Erythroblast (primary cell): ENCODE measurements at places on chromosomes 11 and 22.

GRCh38 chr11:129323896-129324502 lies 51.6 kb upstream of the BARX2 start:
- no peak for DNase-seq

GRCh38 chr11:45275828-45276227 lies 10.3 kb downstream of the SYT13 start:
- DNase-seq, result no peak

- no peak for DNase-seq
These were observed 17.8 kb upstream of the NAV2 start for GRCh38 chr11:19694796-19695345.

- DNase-seq, result no peak
These were observed 137.4 kb upstream of the LARGE1 start for GRCh38 chr22:34057726-34058125.

DNA sequence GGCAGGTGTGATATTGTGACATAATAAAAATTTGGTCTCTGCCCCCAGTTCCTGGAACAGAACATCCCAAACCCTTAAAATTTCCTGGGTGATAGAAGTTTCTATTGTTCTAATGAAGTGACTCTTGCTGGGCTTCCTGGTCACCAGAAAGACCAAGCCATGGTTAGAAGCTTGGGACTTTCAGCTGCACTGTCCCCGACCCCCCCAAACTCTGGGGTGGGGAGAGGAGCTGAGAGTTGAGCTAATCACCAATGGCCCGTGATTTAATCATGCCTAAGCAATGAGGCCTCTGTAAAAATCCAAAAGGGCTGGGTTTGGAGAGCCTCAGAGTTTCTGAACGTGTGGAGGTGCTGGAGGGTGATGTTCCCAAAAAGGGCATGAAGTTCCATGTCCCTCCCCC lies 54.8 kb upstream of the FTH1 start:
- DNase-seq, result no peak

DNA sequence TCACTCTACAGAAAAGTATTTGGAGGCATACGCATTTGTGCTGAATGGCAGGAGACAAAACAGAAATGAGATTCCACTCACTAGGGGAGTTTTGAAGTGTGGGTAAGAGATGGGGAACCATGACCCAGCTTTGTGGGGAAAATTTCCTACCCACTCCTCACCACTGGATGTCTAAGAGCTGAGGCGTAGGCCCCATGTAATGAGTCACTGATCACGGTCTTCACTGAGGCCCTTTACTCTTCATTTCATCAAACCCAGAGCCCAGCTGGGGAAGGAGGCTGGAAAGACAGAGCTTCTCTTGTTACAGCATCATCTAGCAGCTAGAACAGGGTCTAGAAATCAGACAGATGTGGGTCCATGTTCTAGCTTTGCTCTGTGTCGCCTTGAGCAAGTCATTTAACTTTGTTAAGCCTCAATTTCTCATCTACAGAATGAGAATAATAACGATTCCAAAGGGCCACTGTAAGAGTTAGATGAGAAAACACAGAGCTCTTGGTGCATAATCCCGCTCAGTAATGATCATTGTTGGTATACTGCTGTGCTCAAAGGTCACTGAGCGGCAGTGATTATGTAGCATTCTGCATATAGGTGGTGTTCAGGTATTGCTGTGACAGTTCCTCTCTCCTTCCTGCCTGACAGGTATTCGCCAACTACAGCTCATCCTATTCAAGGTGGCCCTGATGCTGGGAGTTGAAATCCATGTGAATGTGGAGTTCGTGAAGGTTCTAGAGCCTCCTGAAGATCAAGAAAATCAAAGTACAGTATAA lies 97.2 kb downstream of the MICAL2 start:
- DNase-seq, result no peak

DNA sequence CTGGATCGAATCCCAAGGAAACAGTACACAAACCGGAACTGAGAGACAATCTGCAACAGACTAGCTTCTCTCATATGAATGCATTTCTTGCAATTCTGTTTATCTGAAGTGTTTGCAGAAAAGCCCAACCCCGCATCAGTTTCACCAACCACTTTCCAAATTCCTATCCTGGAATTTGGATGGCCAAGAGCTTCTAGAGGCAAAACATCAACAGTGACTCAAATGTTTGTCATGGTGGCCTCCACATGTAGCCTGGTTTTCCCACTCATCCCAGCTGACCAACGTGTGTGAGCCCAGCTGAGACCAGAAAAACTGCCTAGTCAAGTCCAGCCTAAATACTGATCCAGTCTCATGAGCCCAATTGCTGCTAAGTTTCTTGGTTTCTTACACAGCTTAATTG lies 8.3 kb upstream of the MIEF1 start:
- DNase-seq, result no peak

GRCh38 chr11:94017446-94017845 lies 3.7 kb upstream of the HEPHL1 start:
- DNase-seq, result no peak

GRCh38 chr11:65213322-65214211 lies 31.8 kb downstream of the CAPN1 start:
- no peak for DNase-seq

DNA sequence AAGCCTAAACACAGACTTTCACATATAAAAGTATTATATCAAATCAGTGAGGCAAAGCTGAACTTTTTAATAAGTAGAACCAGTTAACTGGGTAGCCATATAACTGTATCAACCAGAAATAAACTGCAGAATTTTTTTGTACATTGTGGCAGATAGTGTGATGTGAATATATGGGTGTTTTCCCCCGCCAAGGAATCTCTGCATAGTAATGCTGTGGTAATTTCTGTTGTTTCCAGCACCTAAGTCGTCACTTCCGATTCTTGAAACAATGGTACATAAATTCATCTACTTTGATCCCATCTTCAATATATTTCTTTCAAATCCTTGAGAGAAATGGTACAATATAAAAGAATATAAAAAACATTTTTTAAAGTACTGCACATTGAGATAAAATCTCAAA lies 39.6 kb downstream of the NARS2 start:
- no peak for DNase-seq

DNA sequence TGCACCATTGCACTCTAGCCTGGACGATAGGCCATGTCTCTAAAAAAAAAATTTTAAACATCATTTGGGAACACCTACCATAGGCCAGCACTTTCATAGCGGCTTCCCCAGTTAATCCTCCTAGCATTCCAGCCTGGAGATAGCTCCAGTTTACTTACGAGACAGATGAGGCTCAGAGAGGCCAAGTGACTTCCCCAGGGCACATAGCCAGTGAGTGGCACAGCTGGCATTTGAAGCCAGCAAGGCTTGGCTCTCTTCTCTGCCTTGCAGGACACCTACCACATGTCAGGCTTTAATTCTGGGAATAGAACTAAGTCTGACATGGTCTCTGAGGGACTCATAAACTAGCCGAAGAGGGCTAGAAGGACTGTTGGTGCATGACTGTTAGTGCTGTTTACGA lies 4.9 kb upstream of the TAGLN start:
- DNase-seq, result no peak

GRCh38 chr11:71937826-71938225 lies 9.0 kb downstream of the RNF121 start:
- DNase-seq, result no peak

DNA sequence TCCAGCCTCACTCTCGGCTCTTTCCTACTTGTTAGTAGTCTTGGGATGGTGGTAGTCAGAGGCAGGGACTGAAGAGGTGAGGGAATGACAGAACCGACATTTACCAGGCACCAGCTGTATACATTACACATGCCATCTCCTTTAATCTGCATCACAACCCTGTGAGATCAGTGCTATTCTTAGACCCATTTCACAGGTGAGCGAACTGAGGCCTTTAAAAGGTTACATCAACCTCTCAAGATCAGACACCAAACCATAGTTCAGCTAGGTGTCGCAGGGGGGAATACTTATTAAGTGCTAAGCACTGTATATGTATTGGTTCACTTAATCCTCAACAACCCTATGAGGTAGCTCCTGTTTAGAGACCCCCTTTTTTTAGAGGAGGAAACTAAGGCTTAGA lies 5.6 kb downstream of the PLA2G3 start:
- DNase-seq, result no peak

DNA sequence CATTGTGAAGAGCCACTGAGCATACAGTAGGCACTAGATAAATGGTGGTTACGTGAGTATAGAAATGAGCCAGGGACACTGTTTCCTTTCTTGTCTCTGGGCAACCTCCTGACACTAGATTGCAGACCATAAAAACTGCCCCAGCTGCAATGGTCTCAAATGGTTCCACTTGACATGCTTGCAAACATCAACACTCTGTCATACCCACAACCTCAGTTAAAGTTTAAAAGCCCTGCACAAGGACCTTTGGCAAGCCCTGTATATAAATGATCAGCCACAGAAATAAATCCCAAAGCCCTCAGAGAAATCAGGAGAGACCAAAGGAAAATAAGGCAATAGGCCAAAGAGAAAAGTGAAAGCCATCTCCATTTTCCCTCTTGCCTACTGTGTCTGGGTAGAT lies 20.7 kb downstream of the PLEKHA7 start:
- DNase-seq, result no peak

DNA sequence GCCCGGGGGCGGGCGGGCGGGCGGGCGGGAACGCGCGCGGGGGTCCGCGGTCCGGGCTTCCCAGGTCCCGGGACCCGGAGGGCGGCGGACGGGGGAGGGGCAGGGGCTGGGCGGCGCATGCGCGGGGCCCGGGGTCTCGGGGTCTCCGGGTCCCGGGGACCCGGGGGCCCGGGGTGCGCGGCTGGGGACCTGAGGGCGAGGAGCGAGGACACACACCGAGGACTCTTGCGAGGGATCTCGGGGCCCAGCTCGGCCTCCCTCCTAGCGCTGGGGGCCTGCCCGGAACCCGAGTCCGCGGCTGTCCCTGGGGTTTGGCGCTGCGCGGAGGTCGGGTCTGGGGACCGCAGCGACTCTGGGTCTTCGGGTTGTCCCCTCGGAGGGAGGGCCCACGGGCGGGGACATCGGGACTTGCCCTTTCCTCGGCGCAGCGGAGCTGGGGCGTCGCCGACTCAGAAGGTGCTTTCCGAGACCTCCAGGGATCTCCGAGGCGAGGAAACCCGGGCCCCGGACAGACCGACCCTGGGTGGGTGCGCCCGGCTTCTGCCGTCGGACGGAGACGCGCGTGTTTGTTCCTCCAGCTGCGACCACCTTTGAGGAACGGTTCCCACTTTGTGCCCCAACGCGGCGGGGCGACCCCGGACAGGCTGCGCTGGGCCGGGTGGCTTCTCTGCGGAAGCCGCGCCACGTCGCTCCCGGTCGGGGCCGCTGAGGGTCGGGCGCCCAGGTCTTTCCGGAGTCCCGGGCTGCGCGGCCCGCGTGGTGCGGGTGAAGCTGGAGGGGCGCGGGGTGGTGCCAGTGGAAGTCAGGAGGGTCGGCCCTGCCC lies 540 bp downstream of the PPARA start:
- peak; percentile 69 for DNase-seq

GRCh38 chr11:33410086-33410765 lies 153.0 kb downstream of the HIPK3 start:
- DNase-seq, result no peak

- peak; percentile 34 for DNase-seq
These were observed 1.7 kb upstream of the SLC43A3 start for GRCh38 chr11:57428643-57429042.

DNA sequence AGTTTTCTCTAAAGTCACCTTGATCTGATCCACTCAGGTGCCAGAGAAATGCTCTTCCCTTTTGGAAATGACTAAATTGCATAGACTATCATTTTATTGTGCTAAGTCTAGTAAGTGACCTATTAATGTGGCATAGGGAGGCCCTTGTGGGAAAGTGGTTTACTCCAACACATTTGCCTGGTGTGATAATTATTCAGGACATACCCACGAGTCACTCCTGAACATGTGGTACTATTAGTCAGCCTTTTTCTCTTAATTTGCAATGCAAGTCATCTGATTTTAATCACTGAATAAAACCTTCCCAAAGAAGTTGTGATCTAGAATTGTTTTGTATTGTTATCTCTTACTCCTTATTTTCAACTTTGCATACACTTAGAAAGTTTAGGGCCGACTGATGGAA lies 148.7 kb downstream of the OR4C45 start:
- DNase-seq, result no peak

- DNase-seq, result peak; percentile 80
These were observed 12.8 kb upstream of the CLPB start for GRCh38 chr11:72446929-72447769.

GRCh38 chr22:17121233-17122195 lies at the start of gene TMEM121B:
Gene TMEM121B (minus strand): TSS chr22:17121360. CDS start chr22:17121127, 233 bp downstream.
- no peak for DNase-seq

DNA sequence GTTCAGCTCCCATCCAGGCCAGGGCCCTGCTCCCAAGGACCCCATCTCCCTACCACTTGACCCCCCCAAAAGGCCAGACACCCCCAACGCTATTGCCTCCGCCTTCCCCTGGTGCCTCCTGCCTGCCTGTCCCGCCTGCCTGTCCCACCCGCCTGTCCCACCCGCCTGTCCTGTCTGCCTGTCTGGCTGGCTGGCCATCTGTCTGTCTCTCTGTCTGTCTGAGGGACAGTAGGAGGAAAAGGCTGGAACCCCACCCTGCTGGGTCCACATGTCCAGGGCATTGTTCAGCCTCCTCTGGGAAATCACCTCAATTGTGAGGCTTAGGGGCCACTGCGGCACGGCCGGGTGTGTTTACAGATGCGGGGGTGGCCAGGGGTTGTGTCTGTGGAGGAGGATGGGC lies 25.3 kb upstream of the CBX7 start:
- no peak for DNase-seq

GRCh38 chr22:27574002-27574366 lies 227.6 kb downstream of the MN1 start:
- DNase-seq, result no peak

DNA sequence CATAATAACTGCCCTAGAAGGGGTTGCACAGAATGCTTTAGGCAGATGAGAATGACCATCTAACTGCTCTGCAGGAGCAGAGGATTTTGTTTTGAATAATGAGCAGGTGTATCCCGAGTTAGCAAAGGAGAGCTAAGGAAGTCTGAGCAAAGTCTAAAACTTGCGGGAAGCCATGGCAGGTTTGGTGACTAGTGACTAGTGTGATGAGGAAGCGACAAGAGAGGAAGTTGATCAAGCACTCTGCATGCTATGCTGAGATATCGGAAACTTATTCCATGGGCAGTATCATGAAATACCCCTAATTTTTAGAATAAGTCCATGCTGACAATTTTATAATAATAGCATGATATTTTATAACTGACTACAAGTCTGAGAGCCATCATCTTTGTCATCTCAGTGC lies 12.9 kb downstream of the OLFML1 start:
- DNase-seq, result no peak

GRCh38 chr11:117220568-117220967 lies 11.3 kb downstream of the PCSK7 start:
- DNase-seq, result peak; percentile 20

DNA sequence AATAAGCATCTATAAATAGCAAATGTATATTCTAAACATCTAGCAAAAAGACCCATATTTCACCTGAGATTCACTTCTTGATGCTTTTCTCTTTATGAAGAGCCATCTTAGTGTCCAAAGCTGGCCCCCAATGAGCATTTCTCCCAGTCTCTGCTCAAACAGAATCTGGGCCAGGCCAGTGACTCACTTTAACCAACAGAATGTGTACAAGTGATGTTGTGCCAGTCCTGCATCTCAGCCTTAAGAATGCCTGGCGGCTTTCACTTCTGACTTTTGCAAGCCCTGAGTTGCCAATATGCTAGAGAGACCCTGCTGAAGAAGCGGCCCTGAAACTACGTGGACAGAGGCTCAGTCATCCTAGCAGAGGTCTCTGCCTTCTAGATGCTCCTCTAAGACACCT lies 6.9 kb upstream of the COPB1 start:
- DNase-seq, result no peak
